ENCODE measurements at places on chromosomes 7 and 10. TPM values are rescaled to one million over a fixed set of nuclear protein-coding genes. Genes with fewer than 3 reads are reported as not detected.

PSD gene
- under 0.01 TPM for total RNA-seq

STEAP2 gene
- total RNA-seq: 3.9 TPM

CPVL gene
- not detected for total RNA-seq

PCDH15 gene
- total RNA-seq: not detected

GIMAP4 gene
- total RNA-seq: not detected

HKDC1 gene
- 3.9 TPM for total RNA-seq

H2AZ2 gene
- 136 TPM for total RNA-seq

MYL7 gene
- total RNA-seq: not detected

ICA1 gene
- 14.8 TPM for total RNA-seq

GDF10 gene
- not detected for total RNA-seq

GNAT3 gene
- not detected for total RNA-seq

C10orf53 gene
- not detected for total RNA-seq

ABHD11 gene
- 6.5 TPM for total RNA-seq

DMBT1 gene
- not detected for total RNA-seq

NEUROG3 gene
- not detected for total RNA-seq

DYNC1I1 gene
- not detected for total RNA-seq

ACTL6B gene
- not detected for total RNA-seq

SPDYE2B gene
- total RNA-seq: not detected
